ENCODE measurements at places on chromosomes 6 and 20.

GRCh38 chr20:51531141-51531710, 11.3 kb downstream of the NFATC2 start:
- DNase-seq = no peak

GRCh38 chr20:44065401-44066340, 121.3 kb downstream of the JPH2 start:
- no peak for DNase-seq

DNA sequence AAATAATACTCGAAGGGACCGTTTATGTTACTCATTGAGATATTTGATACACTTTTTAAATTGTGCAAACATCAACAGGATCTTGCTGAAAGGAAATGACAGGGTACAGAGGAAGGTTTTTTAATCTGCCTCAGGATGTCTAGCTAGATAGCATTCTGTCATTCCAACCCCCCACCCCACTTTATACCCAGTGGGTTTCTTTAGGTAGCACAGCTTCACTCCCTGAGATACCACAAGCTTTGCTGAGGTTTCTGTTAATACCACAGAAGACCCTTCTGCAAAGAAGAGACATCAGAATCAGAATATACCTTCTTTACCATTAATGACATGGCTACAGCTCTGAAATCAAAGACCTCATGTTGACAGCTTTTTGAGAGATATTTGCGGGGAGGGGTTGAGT, 1.3 kb downstream of the PHACTR2 start:
- DNase-seq = no peak

DNA sequence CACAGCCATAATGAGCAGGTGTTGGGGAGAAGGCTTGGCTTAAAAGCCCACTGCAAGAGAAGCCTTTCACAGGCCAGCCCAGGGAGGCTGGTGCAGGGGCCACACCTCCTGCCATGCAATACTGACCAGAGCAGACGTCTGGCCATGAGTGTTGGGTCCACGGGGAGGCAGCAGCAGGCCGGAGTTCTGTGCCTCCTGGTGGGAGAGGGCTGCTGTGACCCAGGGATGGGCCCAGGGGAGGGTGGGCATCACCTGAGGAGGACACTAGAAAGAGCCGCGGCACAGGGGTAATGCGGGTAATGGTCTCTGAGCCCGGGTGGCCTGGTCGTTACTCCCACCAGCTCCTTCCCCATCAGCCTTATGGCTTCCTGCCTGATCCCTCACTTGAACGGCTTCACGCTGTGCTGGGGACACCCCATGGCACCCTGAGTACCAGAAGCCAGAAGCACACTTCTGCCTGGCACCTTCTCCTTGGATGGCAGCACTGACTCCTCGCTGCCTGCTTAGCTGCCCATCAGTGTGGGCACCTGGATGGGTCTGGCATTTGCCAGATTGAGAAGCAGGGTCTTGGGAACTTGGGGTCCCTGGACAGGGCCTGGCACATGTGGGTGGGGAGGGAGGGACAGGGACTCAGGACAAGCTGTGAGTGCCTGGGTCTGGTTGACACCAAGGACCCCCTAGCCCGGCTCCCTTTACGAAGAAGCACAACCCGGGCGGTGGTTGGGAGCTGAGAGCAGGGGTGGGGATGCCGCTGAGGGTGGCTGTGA, 108.8 kb downstream of the ASXL1 start:
- no peak for DNase-seq

DNA sequence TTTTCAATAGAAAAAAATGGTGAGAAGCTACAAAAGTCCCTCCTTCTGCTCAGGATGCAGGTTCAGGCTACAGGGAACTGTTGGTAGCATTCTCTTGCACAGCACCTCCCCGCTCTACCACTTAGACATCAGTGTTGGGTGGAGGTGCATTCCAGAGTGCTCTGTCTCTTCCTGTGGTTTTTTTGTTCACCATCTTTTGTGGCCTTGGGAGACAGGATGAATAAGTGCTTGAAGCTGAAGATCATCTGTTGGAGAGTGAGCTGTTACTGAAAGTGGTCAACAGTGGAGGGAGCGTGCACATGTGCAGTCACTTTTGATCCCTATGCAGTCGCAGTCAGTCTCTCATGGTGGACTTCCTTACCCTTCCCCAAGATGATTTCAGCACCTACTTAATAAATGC, 16.6 kb upstream of the BTBD3 start:
- DNase-seq = no peak

DNA sequence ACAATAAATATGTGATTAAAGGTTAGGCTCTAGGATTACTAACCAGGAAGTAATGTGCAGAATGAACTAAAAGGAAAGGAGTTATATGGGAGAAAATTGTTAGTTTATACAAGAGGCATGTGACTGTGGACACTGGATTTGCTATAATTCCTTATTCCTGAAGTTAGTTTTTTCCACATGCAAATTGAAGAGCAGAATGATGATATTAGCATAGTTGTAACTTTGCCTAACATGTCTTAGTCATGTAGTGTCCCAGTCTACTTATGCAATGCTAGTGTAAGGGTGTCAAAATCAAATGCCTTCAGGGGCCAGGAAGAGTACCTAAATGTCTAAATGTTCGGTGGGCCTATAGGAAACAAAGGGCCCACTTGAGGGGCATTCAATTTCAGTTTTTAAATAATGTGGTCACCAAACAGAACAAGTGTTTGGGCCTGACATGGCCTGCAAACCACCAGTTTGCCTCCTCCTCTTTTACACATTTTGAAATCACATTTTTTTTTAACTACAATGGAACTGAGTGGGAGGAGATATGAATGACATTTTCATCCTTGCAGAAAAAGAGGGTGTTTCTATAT, 28.0 kb upstream of the CEP85L start:
- DNase-seq = no peak

- no peak for DNase-seq
Measured at GRCh38 chr6:101125380-101125971, 244.3 kb upstream of the ASCC3 start.

- no peak for DNase-seq
Measured at GRCh38 chr6:707576-708236, 14.8 kb upstream of the EXOC2 start.

DNA sequence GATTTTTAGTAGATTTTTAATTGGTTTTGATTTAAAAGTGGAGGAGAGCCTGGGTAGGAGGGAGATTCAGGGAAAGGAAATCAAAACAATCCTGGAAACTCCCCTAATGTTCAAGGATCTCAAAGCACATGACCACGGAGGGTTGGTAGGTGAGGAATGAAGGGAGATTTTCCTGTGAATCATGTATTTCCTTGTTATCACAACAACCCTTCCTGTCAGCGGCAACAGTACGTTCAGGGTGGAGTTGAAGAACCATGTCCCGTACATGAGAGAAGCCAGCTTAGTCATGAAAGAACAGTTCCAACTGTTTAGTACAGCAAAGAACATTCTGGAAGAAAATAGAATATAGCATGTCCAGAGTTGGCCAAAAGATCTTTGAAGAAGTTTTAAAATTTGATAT, 79.4 kb upstream of the SCAF8 start:
- no peak for DNase-seq

GRCh38 chr20:30419466-30419865, 838.0 kb upstream of the DEFB115 start:
- DNase-seq = no peak

DNA sequence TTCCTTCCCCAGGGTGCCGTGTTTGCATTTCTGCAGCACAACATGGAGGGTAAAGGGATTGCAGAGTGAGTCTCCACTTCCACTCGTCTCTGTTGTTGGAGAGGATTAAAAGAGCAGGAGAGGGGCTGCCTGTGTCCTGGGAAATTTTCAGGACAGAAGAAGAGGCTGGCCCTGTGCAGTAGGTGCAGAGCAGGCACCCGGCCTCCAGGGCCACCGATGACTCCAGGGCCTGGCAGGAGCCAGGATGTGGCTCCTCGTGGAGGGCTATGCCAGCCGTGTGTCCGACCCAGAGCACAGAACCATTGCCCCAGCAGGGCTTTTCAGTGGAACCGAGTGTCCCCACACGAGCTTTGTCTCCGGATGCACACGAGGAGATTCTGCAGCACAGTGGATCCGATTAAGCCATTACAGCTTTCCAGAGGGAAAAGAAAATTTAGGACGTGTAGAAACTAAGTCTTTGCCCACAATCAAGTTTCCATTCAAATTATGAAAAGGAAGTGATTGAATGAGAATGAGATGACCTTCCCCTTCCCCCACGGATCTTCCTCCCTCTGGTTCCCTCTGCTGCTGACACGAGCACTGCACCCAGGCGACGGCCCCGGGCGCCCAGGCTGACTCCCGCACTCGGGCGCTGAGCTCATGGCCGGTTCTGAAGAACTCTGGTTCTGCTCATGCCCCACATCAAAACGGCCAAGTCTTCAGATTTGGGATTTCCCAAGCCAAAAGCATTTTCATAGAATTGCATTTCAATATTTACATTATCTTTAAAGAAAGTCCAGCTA, 43.1 kb upstream of the UNC93A start:
- DNase-seq = no peak

DNA sequence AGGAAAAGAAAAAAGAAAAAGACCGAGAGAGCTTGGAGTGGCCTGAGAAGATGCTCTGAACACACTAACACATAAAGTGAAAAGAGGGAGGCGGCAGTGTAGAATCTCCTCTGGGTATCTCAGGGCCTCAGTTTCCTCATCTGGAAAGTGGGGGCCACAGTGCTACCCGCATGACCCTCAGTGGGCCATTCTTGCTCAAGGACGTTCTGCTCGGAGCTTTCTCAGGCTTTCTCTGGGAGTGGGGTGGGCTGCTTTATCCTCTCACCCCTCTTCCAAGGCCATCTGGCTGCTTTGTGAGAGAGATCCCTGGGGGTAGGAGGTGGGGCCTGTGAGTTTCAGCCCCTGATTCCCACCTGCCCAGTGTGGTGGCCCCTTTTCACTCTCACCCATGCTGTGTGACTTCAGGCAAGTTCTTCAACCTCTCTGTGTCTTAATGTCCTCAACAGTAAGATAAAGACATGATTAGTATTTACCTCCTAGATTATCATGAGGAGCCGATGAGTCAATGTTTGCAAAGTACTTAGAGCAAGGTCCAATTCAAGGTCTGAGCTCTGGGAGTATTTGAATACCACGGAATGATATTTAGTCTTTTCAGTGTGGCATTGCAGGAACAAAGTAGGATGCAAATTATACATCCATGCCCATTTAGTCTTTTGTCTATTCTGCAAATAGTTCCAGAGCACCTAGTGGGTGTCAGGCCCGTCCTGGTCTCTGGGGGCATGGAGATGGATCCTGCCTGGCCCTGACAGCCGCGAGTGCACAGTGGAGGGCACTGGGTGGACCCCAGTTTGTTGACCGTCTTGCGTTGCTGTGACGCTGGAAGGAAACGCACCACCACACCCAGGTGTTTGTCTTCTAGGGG, 34.3 kb downstream of the SRC start:
- DNase-seq = no peak
